ENCODE measurements at places on chromosomes 11 and 22.

- ATAC-seq, result no peak
These were observed 2.4 kb downstream of the LINC01488 start for GRCh38 chr11:69483691-69484426.

- ATAC-seq, result no peak
These were observed 56.1 kb upstream of the POU2AF1 start for GRCh38 chr11:111435046-111435698.

GRCh38 chr11:44381261-44381660, 71.3 kb upstream of the ALX4 start:
- no peak for ATAC-seq

- no peak for ATAC-seq
These were observed 1378.0 kb downstream of the BRD1 start for GRCh38 chr22:48449466-48450187.
